Fibroblast of skin of abdomen (primary cell): ENCODE measurements at places on chromosomes 13 and 19.

DNA sequence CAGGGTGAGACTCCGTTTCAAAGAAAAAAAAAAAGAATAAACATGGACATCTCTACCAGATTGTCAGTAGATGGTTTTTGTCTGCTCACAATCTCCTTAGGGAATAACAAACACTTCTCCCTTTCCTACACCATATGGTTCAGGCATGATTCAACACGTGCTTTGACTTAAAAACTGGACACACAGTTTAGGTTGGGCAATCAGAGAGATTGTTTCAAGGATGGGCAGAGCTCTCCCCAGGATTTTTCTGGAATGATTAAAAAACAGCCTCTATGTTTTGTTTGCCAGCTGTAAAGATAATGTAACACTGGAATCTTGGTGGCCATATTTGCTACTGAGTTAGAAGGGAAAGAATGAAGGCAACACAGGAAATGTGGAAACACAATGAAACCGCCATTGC is 150.1 kb upstream of the TSC22D1 start:
- peak; percentile 93 for DNase-seq

GRCh38 chr13:74444864-74445479 is 310.8 kb upstream of the KLF12 start:
- DNase-seq = peak; percentile 20

DNA sequence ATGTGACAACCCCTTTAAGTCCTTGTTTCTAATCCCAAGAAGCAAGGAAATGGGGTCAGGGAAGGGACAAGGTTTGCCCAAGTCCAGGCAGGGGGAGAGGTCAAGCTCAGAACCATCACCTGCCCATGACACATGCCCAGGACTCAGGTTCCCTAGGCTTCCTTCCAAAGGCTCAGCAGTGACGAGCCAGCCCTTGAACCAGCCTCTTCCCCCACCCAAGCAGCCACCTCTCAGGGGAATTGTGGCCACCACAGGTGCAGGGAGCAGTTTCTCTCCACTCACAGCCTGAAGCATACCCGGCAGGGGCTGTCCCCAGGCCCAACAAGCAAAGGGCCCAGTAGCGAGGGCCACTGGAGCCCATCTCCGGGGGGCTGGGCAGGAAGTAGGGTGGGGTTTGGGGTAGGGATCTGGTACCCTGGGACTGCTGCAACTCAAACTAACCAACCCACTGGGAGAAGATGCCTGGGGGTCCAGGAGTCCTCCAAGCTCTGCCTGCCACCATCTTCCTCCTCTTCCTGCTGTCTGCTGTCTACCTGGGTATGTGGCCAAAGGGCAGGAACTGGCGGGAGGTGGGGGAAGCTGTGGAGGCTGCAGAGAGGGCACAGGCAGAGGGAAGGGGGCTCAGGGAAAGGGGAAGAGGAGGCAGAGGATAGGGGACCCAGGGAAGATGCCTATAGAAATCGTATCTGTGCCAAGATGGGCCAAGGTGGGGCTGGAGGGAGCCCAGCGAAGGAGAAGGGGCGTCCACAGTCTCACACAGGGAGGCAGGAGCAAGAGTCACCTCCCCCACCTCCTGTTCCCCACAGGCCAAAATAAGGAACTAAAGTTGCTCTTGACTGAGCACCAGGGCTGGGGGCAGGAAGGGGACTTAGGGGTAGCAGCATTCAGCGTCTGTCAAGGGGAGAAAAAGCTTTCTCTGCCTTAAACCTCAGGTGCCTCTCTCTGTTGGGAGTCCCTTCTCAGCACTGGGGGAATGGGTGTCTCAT is at the start of gene CD79A:
Gene CD79A, plus strand, starts transcription at position 433 of the 986 bp plus-strand sequence. Its CDS starts 26 bp downstream, at position 459.
- no peak for DNase-seq

DNA sequence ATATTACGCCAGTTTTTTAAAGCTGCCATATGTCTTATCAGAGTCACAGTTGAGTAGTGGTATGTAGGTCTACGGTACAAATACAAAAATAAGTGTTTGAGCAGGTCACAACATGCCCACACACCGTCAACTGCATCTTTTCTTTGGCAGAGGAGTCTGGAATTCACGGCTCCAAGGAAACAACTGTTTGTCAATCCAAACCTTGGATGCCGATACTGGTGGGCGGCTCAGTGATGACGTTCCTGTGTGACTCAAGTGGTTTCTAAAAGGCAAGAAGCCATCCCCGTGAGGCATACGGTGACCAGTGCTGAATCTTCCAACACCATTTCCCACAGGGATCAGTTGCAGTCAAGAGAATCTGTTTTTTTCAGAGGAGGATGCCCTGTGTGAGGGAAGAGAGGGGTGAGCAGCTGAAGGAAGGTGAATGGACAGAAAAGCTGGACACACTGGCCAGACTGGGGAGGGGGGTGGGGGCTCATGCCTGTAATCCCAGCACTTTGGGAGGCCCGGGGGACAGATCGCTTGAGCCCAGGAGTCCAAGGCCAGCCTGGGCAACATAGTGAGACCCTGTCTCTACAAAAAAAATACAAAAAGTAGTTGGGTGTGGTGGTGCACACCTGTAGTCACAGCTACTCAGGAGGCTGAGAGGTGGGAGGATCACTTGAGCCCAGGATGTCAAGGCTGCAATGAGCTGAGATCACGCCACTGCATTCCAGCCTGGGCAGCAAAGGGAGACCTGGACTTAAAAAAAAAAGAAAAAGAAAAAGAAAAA is 22.8 kb upstream of the CEBPG start:
- DNase-seq = no peak

GRCh38 chr19:54255105-54255775 is 1.8 kb downstream of the LILRB5 start:
- DNase-seq = no peak

DNA sequence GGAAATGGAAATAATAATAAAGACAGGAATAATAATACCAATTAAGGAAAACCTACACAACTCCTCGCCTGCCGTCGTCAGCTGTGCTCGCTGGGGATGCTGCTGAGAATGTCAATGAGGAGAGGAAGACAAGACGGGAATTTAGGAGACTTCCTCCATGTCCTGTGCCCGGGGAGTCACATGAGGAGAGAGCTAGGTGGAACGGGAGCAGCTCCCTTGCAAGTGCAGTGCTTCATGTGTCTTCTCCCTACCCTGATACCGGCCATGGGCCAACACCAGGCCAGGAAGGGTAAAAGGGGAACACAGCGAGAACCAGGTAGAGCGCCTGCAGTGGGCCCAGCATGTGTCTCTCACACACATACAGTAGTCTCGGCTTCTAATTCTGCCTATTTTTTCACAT is 11.8 kb downstream of the DOCK9 start:
- DNase-seq = no peak

- peak; percentile 74 for DNase-seq
Observed at GRCh38 chr19:48674921-48675824, 2.4 kb upstream of the NTN5 start.

DNA sequence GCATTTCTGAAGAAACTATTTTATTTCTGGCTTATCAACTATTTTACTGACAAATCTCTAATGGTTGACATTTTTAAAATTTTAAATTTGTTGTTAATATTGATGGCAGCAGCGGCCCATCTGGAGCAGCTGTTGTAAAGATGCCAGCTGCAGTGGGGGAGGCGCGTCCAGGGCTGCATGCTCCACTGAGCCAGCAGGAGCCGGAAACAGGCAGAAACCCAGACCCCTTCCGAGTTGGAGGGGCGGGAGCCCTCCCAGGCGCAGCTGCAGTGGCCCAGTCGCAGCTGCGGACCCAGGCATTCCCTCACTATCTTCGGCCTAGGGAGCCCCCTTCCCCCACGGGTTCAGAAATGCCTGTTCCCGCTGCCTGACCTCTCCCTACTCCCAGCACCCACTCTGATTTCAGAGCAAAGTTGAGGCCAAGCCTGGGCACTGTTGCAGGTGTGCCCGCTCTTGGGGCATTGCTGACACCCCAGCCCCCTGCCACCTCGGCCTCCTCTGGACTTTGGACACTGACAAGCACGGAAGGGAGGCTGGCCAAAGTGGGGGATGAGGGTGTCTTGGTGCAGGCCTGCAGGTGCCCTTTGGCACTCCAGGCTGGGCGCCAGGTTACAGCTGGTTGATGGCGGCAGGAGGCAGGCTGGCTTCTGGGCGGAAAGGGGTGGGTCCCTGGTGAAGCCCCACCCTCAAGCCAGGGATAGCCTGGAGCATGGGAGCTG is 69.2 kb downstream of the PIBF1 start:
- peak; percentile 5 for DNase-seq

GRCh38 chr13:113933901-113934300 is 40.0 kb downstream of the C13orf46 start:
- DNase-seq = no peak

DNA sequence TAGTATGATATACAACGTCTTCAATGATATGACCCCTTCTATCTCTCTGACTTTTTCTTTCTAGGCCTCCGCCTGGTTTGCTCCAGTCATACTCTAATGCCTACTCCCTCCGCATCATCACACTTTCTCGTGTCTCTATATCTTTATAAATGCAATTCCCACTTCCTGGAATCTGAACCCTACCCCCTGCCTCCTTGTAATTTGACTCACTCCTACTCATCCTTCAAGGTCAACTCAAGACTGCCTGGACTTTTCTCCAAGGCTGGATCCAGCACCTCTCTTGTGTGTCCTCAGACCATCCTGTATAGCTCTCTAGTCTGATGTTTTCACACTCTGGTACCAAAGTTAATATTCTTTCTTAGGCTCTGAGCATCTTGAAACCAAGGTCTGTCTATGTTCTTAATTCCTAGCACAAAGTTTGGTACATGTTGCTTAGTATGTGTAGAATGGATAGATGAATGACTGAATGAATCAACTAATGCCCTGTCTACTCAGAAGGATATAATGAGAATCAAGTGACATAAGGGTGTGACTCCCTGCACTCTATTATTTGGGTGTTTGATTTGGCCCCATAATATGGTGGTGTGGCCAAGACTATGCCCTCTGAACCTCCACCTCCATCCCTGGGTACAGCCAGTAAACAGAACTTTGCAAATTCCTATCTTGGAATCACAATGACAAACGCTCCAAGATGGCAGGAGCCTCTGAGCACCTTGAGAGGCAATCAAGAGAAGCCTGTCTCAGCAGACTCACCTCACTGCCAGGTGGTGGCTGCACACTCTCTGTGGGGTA is 74.3 kb upstream of the SERP2 start:
- peak; percentile 27 for DNase-seq
